Lung microvascular endothelial cell (primary cell): ENCODE measurements at places on chromosomes 12 and 14.

DNA sequence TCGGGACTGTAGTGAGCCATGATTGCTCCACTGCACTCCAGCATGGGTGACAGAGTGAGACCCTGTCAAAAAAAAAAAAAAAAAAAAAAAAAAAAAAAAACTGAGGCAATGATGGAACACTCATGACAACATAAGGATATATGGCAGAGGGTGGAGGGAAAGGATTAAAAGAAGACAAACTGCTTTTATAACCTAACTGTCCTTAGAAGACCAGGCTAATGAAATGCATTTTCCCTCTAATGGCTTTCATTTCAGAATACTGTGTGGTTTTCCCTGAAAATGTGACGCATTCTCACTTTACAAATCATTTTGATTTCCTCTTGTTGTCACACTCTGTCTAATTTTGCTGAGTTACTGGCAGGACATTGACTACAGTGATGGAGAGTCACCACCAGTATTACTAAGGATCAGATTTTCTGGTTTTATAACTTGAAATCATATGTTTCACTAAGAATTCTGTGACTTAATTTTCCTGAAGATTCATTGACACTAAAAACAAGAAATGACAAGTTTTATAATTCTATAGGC is 137.6 kb upstream of the SSTR1 start:
- no peak for DNase-seq

- DNase-seq = peak; percentile 47
Observed at GRCh38 chr14:39491134-39491571, 58.9 kb upstream of the FBXO33 start.

- no peak for DNase-seq
Observed at GRCh38 chr14:26606729-26607312, 9.0 kb upstream of the NOVA1 start.

- DNase-seq = no peak
Observed at GRCh38 chr14:98348505-98348904, 923.5 kb downstream of the BCL11B start.

DNA sequence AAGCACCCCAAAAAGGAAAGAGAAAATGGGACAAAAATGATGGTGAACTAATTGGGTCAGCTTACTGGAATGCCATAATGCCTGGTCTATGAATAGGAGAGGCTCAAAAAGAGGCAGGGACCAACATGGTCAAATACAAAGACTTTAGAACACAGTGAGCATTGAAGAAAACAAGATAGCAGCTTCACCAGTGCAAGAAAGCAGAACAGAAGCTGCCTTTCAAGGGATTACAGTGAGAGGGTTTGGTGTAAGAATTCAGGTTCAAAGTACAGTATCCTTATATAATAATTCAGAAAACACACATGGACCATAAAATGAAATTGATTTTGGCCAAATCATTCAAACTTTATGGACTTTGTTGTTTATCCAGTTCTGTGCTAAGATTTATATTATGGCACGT is 162.1 kb downstream of the NAV3 start:
- DNase-seq = no peak

- no peak for DNase-seq
Observed at GRCh38 chr12:25501549-25501948, 51.5 kb downstream of the LMNTD1 start.

DNA sequence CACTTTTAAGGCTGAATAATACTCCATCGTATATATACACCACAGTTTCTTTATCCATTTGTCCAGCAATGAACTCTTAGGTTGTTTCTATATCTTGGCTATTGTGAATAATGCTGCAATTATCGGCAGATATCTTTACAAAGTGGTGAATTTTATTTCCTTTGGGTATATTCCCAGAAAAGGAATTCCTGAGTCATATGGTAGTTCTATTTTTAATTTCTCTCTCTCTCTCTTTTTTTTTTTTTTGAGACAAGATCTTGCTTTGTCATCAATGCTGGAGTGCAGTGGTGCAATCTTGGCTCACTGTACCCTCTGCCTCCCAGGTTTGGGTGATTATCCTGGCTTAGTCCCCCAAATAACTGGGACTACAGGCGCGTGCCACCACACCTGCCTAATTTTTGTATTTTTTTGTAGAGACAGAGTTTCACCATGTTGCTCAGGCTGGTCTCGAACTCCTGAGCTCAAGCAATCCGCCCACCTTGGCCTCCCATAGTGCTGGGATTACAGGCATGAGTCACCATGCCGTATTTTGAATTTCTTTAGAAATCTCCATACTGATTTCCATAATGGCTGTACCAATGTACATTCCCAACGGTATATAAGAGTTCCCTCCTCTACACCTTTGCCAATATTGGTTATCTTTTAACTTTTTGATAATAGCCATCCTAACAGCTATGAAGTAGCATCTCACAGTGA is 98.4 kb downstream of the EFCAB11 start:
- peak; percentile 51 for DNase-seq

GRCh38 chr12:51527966-51528365 is 63.1 kb upstream of the SCN8A start:
- DNase-seq = no peak

DNA sequence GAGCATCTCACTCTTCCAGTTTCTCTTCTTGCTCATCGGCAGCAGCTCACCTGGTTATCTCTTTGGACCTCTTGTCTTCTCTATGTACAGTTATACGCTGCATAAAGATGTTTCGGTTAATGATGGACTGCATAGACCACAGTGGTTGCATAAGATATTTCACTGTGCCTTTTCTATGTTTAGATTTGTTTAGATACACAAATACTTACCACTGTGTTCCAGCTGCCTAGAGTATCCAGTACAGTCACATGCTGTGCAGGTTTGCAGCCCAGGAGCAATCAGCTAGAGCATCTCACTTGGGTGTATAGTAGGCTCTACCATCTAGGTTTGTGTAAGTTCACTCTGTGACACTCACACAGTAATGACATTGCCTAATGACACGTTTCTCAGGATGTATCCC is 57.6 kb downstream of the FBXL14 start:
- no peak for DNase-seq

DNA sequence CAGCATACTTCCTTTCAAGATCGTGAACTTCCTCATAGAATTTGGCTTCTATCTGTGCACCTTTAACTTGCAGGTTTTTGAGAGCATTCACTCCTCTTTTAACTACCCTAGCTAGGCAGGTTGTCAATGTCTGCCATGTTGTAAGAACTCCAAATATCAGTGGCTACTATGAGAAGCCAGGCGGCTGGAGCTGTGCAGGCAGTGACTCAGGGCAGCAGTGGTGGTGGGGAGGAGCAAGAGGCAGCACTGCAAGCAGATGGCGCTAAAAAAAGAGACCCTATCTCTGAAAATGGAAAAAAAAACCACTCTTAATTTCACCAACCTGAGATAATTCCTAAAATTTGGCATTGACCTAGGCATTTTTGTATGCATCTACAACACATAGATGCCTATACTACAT is 28.5 kb downstream of the YARS2 start:
- peak; percentile 4 for DNase-seq

GRCh38 chr12:71888521-71888920 is 49.0 kb downstream of the TBC1D15 start:
- no peak for DNase-seq

DNA sequence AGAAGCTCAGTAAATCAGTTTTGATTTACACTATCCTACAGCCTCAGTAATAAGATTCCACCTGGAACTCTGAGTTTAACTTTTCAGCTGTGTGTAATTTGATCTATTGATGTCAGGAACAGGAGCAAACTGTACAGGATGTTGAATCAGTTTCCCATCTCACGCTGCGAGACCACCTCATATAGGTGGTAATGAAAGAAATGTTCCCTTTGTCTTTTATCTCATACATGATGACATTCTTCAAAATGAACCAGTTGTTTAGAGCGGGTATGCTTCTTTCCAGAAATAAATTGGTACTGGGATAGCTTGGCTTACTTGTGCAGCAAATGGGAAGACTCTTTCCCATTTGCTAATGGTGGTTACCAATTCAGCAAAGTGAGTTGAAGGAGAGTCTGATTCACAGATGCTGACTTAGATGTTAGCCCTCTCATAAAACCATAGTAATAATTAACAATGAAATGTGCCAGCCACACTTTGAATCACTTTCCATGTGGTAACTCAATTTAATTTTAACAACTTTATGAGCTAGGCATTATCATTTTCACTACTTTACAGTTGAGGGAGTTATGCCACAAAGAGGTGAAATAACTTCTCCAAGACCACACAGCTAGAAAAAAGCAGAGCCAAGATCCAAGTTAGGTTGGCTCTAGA is 251.5 kb downstream of the PAWR start:
- DNase-seq = peak; percentile 88

- peak; percentile 28 for DNase-seq
Observed at GRCh38 chr12:116954710-116955381, 44.1 kb downstream of the FBXW8 start.

DNA sequence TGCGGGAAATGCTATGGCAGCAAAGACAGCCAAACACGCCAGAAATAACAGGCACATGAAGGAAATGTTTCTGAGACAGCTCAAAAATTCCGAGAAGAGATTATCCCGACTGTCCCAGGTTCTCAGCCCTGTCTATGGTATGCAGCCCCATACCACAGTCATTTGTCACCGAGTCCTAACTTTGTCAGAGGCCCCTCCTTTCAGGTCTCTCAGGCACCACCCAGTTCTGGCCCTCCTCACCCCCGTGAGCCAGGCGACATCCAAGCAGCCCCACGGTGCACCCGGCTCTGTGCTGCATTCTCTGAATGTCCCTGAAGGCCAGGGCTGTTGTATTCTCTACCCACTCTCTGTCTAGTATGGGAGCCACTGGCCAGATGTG is 24.0 kb downstream of the SSH1 start:
- DNase-seq = no peak

GRCh38 chr12:2396448-2396871 is 343.7 kb downstream of the CACNA1C start:
- no peak for DNase-seq

- peak; percentile 73 for DNase-seq
Observed at GRCh38 chr12:6084261-6084968, 40.1 kb downstream of the VWF start.

DNA sequence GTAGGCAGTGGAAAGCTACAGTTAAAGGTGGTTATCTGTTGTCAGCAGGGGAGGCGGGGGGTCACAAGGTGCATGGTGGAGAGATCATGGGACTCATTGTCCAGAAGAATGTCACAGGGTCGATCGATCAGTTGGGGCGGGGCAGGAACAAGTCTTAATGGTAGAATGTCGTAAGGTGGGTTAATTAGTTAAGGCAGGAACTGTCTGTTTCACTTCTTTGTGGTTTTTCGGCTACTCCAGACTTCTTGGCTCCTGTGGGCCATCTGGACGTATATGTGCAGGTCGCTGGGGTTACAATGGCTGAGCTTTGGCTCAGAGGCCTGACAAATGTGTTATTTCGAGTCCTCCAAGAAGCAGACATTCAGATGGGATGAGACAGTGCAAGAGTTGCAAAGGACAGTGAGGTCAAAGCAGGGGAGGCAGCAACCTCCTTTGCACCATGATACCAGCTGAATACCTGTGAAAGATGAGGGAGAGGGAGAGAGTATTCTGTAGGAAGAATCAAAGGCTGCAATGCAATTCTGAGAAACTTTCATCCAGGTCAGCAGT is 246.9 kb upstream of the TMEM132C start:
- no peak for DNase-seq

GRCh38 chr12:9867531-9867930 is 1.6 kb downstream of the CLEC2B start:
- DNase-seq = peak; percentile 50

GRCh38 chr12:56999456-56999855 is 6.9 kb downstream of the ZBTB39 start:
- DNase-seq = no peak

DNA sequence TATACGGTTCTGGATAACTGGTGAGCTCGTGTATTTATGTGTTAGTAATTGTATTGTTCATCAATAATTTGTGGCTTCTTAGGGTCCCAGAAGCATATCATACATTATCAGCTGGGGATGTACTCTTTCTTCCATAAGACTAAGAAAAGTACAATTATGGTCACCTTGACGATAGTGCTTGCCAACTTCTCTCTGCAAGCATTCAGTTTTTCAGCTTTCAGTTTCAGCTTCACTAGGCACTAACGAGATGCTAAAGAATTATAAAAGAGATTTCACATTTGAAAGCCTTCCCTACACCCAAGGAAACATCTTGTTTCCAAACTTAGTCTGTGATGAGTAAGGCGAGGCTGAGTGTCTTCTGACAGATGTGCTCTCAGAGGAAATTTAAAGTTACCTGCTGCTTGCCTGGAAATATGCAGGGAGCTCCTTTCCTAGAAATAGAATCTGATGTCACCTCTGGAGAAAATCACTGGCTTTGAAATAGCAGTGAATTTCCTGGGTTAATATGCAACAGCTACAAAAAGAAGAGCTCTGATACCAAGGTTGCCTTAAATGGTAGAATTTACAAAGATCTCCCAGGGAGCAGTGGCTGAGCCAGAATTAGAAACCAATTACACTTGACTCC is 1419.9 kb upstream of the TMEM132C start:
- no peak for DNase-seq

GRCh38 chr12:116442304-116442703 is 116.9 kb upstream of the MAP1LC3B2 start:
- no peak for DNase-seq

GRCh38 chr12:45732250-45732649 is 2.7 kb downstream of the ARID2 start:
- DNase-seq = peak; percentile 56

DNA sequence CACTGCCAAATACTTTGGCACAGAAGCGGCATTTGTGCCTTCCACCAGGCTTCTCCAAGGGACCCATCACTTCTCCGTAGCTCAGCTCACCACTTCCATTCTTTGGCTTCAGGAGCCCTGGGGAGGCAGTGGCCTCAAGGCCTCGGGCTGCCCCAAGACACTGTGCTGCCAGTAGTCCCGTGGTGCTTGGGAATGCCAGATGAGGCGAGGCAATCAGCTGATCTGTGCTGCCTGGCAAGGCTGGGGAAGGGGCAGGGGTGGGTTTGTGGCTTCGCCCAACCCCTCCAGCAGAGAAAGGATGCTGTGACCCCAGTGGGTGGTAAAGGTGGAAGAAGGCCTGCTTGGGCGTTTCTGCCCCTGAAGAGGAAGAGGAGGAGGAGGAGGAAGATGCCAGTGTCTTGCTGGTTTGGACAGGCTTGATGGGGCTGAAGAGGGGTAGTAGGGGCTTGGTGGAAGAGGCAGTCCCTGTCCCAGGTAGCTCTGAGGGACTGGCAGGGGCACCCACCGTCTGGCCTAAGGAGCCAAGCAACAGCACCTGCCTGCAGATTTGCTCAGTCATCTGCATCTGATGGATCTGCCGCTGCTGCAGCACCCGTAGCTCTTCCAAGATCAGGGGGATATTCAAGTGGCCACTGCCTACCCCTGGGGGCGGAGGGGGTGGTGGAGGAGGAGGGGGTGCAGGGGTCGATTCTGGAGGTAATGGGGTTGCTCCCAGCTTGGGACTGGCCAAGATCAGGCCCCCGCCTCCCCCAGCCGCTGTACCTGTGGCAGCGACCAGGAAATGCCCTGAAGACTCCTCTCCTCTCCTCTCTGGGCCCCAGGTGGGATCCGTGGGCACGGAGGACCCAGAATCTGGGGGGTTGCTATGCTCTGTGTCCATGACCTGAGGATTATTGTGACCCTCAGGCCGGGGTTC is 1.3 kb downstream of the SALL2 start:
- no peak for DNase-seq

DNA sequence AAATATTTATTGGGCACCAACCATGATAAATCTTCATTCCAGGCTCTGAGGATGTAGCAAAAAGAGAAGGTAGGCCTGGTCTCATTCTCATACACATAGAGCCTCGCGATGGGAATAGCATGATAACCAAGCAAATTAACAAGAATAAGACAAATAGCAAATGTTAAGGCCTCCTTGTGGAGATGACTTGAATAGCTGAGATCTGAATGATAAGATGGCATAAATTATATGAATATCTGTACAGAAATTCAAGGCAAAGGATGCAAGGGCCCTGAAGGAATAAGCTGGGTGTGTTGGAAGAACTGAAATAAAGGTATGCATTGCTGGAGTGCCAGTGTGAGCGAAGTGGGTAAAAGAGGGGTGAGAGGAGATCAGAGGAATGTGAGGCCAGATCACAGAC is 114.8 kb downstream of the ALX1 start:
- DNase-seq = no peak
